Substantia nigra (tissue), 51 donors: ENCODE measurements at places on chromosomes 6 and 20.

- no peak for DNase-seq
Measured at GRCh38 chr6:70150521-70150920, 152.4 kb downstream of the COL9A1 start.

- DNase-seq: no peak
Measured at GRCh38 chr6:43788301-43788700, 18.3 kb downstream of the VEGFA start.

DNA sequence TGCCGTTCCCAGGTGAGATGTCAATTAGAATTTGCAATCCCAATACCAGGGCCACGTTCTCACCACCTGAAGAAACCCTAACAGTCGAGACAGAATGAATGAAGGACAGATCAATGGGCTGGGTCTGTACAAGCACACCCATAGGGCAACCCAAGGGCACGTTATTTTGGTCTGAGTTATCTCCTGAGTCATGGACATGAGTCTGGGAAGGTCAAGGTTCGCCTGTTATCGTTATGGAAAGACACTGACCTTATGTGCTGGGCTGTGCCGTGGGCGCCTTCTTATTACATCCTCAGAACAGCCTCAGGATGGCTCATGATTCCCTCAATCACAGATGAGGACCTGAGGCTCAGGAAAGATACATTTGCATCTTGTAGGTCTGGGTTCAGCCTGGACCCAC is 175.0 kb upstream of the SULF2 start:
- no peak for DNase-seq

DNA sequence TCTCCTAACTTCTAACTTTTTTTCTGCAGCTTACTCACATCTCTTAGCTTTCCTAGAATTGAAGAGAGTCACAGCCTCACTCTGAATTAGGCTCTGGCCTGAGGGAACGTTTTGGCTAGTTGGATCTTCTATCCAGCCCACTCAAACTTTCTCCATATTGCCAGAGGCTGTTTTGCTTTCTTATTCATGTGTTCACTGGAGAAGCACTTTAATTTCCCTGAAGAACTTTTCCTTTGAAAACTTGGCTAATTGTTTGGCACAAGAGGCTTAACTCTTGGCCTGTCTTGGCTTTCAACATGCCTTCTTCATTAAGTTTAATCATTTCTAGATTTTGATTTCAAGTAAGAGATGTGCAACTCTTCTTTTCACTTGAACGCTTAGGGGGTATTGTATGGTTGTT is 138.2 kb upstream of the PLCB4 start:
- no peak for DNase-seq

GRCh38 chr6:129895692-129896091 is 34.6 kb upstream of the TMEM244 start:
- DNase-seq: no peak
